ENCODE measurements at places on chromosomes 3 and 15.

GRCh38 chr15:81480645-81481053, 106.6 kb upstream of the TMC3 start:
- DNase-seq: peak; percentile 9

GRCh38 chr15:89531796-89532537, 35.6 kb upstream of the RHCG start:
- no peak for DNase-seq

- no peak for DNase-seq
Measured at GRCh38 chr15:96070636-96071035, 259.9 kb upstream of the NR2F2 start.

- no peak for DNase-seq
Measured at GRCh38 chr3:127412578-127413317, 124.9 kb upstream of the PRR20G start.

All from activated T-cell treated with anti-CD3 and anti-CD28 coated beads for 24 hours (primary cell).